ENCODE measurements at places on chromosomes 5 and 9.

DNA sequence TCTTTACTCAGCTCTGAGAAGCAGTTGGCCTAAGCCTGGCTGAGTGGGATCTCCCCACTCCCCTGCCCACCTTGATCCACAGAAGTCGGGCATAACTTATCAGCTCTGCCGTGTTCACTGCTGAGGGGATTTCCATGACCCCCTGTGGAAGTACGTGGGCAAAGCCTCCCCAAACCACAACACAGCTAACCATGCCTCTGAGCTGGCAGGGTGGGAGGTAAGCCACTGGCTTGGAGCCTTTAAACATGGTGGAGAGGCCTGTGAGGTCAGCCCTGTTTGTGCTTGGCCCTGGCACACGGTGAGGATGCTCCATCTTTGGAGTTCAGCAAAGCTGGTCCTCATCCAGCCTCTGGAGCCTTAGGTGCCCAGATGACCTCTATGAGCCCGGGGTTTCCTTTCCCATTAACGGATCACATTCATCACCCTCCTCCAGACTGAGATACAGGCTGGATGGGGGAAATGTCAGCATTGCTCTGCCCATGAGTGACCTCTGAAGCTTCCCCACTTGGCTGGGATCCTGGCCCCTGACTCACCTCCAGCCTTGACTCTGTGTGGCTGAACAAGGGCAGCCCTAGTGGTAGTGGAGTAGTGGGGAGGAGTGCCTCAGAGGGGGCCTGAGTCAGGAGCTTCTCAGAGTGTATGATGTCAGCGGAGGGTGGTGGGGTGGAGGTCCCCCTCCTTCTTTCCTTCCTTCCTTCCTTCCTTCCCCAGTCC, 6.2 kb downstream of the PDLIM4 start:
- DNase-seq: no peak

GRCh38 chr5:80437326-80437725, 29.5 kb downstream of the ZFYVE16 start:
- no peak for DNase-seq

- no peak for DNase-seq
These were observed 103.0 kb upstream of the CTSL start for GRCh38 chr9:87622923-87623322.

- no peak for DNase-seq
These were observed 202.1 kb downstream of the EBF1 start for GRCh38 chr5:158897444-158898160.

- no peak for DNase-seq
These were observed 1360.6 kb upstream of the ACO1 start for GRCh38 chr9:31023847-31024246.

- DNase-seq: no peak
These were observed 406.1 kb downstream of the RAB3C start for GRCh38 chr5:58988938-58989337.

DNA sequence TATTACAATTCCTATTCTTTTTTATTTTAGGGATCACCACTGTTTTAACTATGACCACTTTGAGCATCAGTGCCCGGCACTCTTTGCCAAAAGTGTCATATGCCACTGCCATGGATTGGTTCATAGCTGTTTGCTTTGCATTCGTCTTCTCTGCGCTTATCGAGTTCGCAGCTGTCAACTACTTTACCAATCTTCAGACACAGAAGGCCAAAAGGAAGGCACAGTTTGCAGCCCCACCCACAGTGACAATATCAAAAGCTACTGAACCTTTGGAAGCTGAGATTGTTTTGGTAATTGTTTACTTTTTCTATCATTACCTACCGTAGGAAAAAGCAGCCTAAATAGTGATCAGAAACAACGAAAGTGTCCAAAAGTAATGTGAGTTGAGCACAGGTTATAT, 6.4 kb downstream of the GABRA6 start:
- no peak for DNase-seq

DNA sequence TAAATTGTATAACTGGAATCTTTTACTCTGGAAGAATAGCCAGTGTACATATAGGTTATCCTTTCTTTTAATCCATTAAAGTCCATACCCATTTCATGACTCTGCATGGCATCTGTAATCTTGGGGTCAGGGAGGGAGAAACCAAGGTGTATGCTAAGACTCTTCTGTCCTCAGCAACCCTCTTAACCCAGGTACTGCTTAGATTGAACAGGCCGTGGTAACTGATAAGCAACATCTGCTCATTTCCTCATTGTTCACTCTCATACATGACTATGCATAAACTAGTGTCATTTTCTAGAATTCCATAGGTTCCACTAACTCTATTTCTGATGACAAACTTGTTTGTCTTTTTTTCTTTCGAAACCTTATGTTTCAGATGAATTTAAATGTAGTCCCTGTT, 69.3 kb upstream of the IFNE start:
- DNase-seq: no peak

DNA sequence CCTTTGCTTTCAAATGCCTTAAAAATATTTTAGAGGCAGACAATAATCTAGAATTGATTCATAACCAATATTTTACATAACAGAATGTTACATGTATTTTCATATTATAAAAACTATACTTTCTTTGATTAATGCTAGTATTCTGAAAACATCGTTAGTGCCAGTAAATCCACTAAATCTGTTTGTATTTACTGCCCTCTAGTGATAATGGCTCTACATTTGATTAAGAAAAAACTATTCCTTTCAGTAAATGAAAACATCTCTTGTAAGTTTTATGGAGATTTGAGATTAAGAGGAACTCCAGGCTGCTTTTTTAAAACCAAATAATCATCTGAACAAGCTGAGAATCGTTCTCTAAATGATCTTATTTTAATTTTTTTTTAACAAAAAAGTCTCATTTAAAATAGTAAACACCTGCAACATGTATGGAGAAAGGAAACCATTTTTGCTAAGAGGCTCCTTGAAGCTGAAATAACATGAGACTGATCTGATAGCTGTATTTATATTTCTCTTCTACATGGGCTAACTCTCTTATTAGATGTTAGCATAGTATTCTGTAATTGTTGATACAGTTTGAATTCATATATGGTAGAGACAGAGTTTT, 424.7 kb downstream of the RAB3C start:
- no peak for DNase-seq

GRCh38 chr9:1331546-1332038, 281.4 kb downstream of the DMRT2 start:
- no peak for DNase-seq

DNA sequence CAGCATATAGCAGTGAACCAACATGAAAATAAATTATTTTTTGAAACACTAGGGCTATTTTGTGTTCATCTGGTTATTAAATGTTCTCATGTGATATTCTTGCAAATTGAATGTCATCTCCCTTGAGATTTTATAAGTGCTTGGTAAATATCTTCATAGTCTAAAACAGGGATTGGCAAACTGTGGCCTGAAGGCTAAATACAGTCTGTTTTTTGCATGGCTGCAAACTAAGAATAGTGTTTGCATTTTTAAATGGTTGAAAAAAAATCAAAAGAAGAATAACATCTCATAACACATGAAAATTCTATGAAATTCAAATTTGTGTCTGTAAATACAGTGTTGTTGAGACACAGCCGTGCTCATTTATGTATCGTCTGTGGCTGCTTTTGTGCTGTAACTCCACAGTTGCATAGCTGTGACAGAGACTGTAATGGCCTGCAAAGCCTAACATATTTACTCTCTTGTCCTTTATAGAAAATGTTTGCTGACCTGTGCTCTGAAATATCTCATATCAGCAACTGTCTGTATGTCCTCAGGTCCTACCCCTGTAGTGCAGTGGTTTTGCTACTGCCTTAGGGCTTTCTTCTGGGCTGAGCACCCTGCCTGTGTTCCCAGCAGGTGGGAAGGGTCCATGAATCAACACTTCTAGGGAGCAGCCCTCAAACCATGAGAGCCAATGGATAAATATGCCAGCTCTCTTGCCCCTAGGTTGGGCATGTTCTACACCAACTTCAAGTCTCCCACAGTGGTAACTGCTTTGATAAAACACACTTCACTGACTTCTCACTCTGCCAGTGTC, 41.7 kb upstream of the ARRDC3 start:
- no peak for DNase-seq

- DNase-seq: no peak
These were observed 62.1 kb downstream of the PDE4D start for GRCh38 chr5:59831326-59832010.

GRCh38 chr9:131260751-131261452, 15.4 kb downstream of the FAM78A start:
- no peak for DNase-seq

GRCh38 chr9:133968966-133969617, 23.0 kb downstream of the VAV2 start:
- no peak for DNase-seq

DNA sequence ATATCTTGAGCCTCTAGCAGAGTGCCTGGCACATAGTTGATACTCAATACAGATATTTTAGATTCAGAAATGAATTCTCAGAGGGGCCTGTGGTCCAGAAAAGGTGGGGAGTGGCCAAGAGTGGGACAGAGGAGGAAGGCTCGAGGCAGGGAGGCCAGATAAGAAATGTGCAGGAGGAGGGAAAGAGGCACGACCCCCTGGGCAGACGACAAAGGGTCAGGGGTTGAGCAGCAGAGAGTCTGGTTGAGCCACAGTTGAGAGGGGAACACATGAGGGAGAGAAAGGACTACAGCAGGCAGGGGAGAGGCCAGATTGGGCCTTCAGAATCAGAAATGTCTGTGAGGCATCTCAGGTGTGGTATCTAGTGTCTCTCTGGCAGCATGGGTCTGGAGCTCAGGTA, 89.1 kb downstream of the PSD2 start:
- DNase-seq: no peak

DNA sequence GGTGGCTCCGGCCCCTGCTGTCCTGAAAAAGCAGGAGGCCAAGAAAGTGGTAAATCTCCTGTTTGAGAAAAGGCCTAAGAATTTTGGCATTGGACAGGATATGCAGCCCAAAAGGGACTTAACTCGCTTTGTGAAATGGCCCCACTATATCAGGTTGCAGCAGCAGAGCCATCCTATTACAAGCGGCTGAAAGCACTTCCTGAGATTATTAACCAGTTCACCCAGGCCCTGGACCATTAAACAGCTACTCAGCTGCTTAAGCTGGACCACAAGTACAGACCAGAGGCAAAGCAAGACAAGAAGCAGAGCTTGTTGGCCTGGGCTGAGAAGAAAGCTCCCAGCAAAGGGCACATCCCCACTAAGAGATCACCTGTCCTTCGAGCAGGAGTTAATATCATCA, 89.7 kb downstream of the MLLT3 start:
- DNase-seq: no peak

DNA sequence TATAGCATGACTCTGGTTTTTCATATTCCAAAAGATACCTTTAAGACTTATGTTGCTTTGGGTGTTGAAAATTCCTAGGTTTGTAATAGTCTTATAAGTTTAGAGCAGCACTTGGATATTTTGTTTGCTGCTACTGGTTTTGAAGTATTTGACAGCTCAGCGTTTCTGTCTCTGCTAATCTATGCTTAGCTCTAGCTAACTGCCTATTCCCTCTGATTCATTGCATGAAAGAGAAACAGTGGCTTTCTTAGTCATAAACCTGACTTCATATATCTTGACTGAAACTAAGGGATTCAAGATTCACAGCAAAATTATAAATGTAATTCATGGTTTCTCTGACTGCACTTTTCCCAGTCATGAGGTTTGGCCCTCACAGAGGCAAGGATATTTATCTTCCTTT, 35.6 kb upstream of the ANXA1 start:
- no peak for DNase-seq

GRCh38 chr9:105064248-105065097, 136.5 kb upstream of the ABCA1 start:
- DNase-seq: no peak

DNA sequence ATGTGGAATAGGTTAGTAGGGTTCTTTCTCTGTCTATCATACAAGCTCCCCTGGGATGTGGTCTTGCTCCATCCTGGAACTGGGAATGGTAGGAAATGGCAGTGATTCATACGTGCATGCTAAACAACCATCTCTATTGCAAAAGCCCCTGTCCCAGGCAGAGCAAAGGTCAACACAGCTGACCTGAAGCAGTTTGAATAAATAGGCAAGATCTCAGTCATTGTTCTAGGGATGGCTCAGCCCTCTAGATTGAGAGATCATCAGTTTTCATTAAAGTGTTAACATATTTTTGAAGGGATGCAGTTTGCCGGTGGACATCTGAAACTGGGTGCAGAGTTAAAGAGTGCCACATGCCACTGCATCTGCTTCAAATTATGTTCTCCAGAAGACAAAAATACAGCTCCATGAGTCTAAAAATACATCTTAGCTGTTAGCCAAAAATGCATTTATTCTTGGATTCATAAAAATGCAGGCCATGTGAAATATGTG, 224.1 kb downstream of the ESM1 start:
- DNase-seq: no peak

GRCh38 chr9:92934321-92934720, 13.0 kb upstream of the FGD3 start:
- no peak for DNase-seq

GRCh38 chr5:171592736-171593135, 173.3 kb downstream of the FGF18 start:
- no peak for DNase-seq

GRCh38 chr5:108545301-108545700, 163.4 kb upstream of the FBXL17 start:
- no peak for DNase-seq

DNA sequence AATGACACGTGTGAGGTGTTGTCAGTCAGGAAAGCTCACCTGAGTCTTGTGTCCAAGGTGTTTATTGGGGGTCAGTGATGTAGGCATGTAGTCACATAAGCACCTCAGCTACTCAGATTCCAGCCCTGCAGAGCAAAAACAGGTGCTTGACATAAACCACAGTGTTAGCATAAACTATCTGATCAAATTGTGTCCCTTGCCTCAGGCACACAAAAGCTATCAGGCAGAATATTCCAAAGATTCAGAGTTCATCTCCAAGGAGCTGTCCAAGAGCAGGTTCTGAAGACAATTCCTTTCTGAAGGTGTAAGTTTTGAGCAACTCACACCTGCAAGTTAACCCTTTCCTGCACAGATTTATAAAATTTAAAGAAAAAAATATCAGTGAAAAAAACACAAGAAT, 102.2 kb upstream of the ITGA1 start:
- DNase-seq: no peak

DNA sequence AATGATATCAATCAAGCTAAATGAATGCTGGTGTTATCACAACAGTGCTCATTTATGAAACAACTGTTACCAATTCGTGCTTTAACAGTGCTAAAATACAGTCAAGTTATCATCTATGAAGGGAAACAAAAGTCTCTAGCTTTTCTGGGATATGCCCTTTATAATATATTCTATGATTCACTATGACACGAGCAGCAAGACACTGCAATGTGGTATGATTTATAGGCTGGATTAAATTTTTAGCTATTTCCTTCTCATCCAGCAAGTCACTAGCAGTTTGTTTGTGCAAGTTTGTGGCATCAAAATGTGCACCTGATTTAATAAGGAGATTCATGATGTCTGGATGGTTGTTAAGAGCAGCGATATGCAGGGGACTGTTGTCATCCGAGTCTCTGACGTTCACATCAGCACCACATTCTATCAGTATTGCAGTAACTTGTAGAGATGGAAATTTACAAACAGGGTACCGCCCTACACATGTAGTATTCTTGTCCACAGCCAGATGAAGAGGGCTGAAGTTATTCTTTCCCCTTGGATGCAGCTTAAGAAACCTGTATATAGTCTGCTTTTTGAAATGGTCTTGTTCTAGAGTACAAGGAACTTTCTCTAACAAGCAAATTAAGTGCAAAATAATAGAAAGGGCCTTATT, 20.3 kb downstream of the FEM1C start:
- no peak for DNase-seq

- no peak for DNase-seq
These were observed 24.7 kb upstream of the RANBP6 start for GRCh38 chr9:6040077-6040476.

GRCh38 chr9:113577525-113578261, 114.2 kb downstream of the RGS3 start:
- DNase-seq: no peak
